Occipital lobe (tissue), 3 donors: ENCODE measurements at places on chromosomes 5 and 9. TPM values are rescaled to one million over a fixed set of nuclear protein-coding genes. Genes with fewer than 3 reads are reported as not detected.
A peak's percentile ranks its signal among the peaks of the same experiment; 100 is the strongest.

Gene GGTA1
- 2.3 TPM for total RNA-seq

Gene ANGPTL2
- total RNA-seq, result 2.7 TPM

Gene PCDHA1
- total RNA-seq, result 6.6 TPM

Gene SLC1A1
- 54.7 TPM for total RNA-seq

Gene C7
- 8.1 TPM for total RNA-seq

Gene FGF1
- 6.9 TPM for total RNA-seq

Gene OR1J4
- not detected for total RNA-seq

Gene NKD2
- 3.0 TPM for total RNA-seq

Gene SET
- 849 TPM for total RNA-seq

Gene SSBP2
- 372 TPM for total RNA-seq

- no peak for DNase-seq
Observed at GRCh38 chr9:25412646-25413045, 265.6 kb downstream of the TUSC1 start.

DNA sequence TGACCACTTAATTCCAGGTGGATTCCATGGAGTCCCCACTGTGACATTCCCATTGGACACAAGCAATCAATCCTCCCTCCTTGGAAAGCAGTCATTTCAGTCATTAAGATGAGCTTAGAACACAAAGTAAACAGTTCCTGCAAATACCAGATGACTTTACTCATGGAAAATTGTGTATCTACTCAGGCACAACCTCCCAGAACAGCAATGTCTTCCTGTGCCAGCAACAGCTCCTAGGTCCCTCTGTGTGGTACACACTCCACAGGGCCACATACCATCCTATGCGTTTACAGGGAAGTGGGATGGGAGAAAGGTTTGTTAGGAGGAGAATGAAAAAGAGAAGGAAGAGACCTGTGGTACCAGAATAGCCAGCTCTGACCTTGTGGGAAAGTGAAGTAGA lies 53.7 kb downstream of the MTMR12 start:
- DNase-seq, result no peak

DNA sequence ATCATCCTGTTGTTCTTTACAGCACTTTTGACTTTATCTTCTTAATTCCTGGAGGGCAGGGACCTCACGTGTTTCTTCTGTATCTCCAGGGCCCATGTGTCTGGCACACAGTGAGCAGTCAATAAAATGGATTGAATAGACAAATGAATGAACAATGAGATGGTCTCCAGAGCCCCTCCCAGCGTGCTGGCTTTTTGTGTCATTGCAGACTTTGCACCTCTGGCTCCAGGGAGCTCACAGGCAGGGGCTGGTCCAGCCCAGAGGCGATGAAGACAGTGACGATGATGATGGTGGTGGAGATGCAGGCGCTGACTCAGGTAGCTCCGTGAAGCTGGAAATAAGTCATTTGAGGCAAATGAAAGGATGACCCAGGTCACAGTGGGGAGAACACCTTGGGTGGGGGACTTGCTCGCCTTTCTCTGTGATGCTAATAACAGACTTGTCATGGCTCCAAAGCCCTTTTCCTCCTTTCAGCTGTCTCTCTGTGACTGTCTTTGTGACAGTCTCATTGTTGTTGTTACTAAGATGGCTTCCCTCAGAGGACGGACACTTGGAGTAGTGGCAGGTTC lies 30.4 kb upstream of the FABP6 start:
- no peak for DNase-seq

GRCh38 chr9:95478335-95478734 lies 38.4 kb downstream of the PTCH1 start:
- no peak for DNase-seq

- DNase-seq, result no peak
Observed at GRCh38 chr5:137296213-137296781, 202.8 kb downstream of the SPOCK1 start.

- no peak for DNase-seq
Observed at GRCh38 chr9:14098486-14099180, 215.3 kb downstream of the NFIB start.

- DNase-seq, result no peak
Observed at GRCh38 chr5:7802855-7803254, 48.1 kb downstream of the CFAP90 start.

GRCh38 chr5:172871982-172872381 lies 37.9 kb downstream of the ERGIC1 start:
- DNase-seq, result no peak

- DNase-seq, result no peak
Observed at GRCh38 chr5:38573521-38573920, 17.1 kb upstream of the LIFR start.

DNA sequence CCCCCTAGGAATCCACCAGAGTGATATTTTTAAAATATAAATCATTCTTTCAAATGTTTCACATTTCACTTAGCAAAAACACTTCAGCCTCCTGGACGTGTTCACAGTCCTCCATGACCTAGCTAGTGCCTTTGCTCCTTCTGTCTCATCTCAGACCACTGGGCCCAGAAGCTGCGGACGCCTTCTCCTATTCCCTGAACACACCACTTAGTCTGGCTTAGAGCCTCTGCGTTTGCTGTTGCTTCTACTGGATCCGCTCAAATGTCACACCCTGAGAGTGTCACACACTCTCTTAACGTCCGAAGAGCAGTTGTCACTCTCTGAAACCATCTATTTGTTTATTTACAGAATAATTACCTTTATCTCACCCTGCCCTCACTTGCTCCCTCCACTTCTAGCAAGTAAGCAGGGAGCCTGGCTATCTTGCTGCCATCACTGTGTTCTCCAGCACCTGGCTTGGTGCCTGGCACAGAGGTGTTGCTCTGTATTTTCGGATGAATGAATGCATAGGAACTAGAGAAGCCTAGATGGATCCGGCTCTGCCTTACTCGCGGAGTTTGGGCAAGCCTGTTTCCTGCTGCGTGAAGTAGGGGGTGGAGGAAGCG lies 1.2 kb upstream of the GRK6 start:
- peak; percentile 58 for DNase-seq

DNA sequence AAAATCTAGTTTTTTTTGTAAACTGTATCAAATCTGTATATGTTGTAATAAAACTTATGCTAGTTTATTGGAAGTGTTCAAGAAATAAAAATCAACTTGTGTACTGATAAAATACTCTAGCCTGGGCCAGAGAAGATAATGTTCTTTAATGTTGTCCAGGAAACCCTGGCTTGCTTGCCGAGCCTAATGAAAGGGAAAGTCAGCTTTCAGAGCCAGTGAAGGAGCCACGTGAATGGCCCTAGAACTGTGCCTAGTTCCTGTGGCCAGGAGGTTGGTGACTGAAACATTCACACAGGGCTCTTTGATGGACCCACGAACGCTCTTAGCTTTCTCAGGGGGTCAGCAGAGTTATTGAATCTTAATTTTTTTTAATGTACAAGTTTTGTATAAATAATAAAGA lies 24.3 kb downstream of the HMGCR start:
- no peak for DNase-seq

GRCh38 chr9:115551396-115551795 lies 433.4 kb upstream of the TNC start:
- DNase-seq, result no peak

DNA sequence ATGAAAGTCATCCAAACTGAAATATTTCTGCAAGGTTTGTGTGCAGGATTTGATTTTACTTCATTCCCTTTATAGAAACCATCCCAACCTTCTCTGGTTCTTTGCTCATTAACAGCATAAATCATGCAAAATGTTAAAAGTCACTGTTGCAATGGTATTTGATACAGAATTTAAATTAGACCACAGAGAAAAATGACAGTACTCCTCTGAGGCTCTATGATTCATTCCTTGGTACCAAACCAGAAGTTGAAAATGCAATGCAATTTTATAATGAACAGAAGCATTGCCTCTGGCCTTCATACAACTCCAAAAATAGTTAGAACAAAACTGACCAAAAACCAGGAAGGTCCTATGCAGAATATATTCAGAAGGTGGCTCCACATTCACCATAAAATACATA lies 607.1 kb downstream of the TLE1 start:
- DNase-seq, result no peak

GRCh38 chr5:82348784-82349425 lies 70.8 kb upstream of the RPS23 start:
- DNase-seq, result no peak

GRCh38 chr9:22198681-22199080 lies 189.6 kb upstream of the CDKN2B start:
- DNase-seq, result no peak

DNA sequence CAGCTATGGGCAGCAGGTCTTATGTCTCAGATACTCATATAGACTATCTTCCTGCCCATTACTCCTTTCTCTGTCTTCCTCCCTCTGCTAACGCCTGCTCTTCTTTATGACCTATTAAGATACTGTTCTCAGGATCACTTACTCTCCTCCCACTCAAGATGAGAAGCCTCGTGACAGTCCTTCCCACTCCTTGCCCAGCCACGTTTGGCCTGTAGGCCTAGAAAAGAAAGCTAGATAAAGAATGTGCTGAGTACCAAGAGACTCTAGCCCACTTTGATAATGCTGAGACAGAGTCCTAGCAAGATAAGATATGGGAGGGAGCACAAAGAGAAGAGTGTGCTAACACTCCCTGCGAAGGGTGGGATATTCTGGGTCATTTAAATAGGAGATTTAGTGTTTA lies 6.8 kb upstream of the DENND4C start:
- DNase-seq, result no peak

DNA sequence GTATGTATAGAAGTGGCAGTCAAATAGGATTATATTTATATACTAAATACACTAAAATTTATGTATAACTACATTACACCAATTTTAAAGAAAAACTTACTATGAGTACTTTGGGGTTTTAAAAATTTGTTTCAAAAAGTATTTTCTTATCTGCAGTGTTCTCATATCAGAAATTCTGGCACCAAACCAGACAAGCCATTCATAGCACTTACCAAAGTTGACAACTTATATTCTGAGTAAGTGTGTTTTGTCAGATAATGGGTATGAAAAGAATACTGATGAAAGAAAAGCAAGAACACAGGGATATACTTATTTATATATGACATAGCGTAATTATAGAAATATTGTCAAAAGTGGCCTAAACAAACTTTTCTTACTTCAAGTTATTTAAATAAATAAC lies 67.5 kb downstream of the SPEF2 start:
- DNase-seq, result no peak

GRCh38 chr9:22528485-22528884 lies 81.9 kb downstream of the DMRTA1 start:
- no peak for DNase-seq

DNA sequence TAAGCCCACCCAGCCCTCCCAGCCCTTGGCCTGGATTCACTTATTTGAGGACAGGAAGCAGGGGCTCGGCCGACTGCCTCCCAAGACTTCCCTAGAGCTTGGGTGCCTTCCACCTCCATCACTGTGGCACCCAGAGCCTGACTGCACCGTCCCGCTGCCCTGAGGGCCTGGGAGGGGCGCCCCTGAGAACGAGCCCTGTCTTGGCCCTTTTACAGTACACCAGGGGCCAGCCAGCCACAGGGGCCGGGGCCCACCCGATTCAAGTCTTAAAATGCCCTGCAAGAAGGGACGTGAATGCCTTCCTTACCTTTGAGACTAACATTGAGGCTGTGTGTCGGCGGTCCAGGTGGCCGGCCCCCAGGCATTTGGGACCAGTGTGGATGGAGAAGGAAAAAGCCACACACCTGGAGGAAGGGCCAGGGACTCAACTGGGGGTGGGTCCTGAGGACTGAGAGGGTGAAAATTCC lies 16.8 kb downstream of the FAM78A start:
- DNase-seq, result no peak

DNA sequence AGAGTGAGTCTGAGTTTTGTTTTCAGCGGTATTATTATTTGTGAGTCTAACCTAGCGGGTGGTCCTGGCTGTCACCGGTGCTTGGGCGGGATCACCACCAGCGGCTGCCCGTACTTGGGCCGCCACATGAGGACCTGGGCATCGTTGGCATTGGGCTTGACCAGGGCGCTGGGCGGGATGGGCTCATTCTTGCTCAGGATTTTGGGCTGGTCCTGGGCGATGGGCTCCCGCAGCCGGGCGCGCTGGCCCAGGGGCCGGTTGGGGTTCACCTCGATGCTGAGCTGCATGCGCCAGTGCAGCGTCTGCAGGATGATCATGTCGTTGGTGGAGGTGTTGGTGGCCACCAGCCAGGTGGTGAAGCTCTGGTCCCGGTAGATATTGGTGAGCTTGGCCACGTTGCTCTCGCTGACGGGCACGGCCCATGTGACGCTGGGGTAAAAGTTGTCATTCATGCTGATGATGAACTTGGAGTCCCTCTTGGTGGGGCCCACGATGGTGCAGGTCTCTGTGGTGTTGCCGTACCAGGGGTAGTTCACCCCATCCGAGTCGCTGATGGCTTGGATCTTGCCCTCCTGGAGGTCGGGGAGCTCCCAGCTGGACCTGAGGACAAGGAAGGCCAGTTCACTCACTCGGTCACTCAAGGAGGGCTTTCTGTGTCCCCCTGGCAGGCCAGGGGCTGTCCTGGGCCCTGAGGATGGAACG lies 15.4 kb downstream of the FAM78A start:
- no peak for DNase-seq

DNA sequence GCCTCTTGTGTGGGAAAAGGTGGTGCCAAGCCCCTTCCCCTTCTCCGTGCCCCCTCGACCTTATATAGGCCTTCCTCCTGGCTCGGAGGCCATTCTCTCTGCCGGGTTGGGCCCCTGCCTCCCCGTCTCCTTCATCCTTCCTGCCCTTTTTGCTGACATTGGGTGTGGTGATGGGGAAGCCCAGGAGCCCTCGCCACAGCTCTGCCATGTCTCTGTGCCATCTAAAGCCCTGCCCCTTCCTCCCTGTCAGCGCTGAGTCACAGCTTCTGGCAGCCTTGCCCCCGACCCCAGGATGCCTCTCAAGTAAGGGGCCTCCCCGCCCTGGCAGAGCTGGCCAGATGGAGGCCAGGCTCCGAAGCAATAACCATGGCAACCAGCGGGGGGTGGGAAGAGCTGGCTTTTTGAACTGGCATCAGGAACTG lies 30.4 kb downstream of the JADE2 start:
- peak; percentile 23 for DNase-seq

DNA sequence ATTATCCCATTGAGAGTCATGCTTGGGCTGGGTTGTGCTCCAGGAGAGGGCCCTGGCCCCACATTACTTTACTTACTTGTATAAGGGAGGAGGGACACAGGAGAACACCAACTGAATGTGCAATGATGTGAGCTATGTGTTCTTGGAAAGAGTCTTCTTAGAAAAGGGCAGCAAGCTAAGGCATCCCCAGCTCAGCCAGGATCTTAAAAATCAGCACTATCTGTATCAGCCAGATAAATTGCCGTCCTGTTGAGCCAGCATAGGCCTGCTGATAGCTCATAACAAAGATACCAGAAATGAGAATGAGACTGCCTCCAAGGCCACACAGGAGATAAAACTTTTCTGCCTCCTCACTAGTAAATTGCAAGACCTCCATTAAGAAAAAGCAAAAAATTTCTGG lies 357.5 kb downstream of the CAAP1 start:
- DNase-seq, result no peak
